ENCODE measurements at places on chromosomes 4 and X.
A peak's percentile ranks its signal among the peaks of the same experiment; 100 is the strongest.

DNA sequence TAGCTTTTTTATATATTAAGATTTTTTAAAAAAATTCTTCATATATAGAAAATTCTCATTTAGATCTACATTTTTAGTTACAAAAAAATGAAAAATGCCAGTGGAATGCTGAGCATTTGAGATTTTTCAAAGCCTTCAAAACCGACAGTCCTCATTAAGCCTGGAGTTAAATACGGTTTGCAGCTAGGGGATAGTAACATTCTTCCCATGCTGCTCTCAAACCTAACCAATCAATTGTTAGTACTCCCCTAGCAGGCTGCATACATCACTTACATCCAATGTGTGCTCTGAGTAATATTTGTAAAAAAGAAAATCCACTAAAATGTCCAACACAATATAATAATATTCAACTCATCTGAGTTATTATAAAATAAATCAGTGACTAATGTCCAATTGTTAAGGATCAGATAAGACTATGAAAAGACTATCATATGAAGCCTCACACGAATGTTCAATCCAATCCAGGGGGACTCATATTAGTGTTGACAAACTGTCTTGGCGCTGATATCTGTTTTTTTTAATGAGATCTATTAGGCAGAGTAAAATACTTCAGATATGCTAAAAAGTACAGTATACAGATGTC is 227.6 kb upstream of the MAB21L2 start:
- DNase-seq, result no peak

GRCh38 chrX:70042399-70043371 is 7.1 kb downstream of the AWAT2 start:
- DNase-seq, result no peak

GRCh38 chr4:151034829-151035228 is 19.7 kb upstream of the LRBA start:
- no peak for DNase-seq

- DNase-seq, result no peak
These were observed 122.5 kb downstream of the IRF2 start for GRCh38 chr4:184351560-184352451.

- no peak for DNase-seq
These were observed 978 bp downstream of the HS6ST2 start for GRCh38 chrX:132957211-132958090.

GRCh38 chr4:87109121-87109520 is 111.3 kb downstream of the KLHL8 start:
- DNase-seq, result peak; percentile 64

DNA sequence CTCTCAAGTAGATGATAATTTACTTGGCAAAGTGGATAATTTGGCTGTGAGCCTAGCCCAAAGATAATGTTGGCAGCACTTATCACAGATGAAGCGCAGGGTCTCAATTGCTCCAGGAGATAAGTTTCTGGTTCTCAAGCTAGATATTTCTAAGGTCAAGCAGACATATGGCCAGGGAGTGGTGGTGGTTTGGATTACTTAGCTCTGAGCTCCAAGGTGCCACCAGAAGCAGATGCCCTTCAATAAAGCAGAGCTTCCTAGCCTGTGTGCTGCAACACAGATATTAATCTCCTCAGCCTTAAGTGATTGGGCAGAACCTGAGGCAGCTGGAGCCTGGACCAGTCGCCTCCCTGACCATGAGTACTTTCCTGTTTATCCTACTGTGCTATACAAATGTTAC is 79.2 kb upstream of the NALF2 start:
- no peak for DNase-seq

GRCh38 chr4:2643555-2643954 is 107.1 kb downstream of the FAM193A start:
- no peak for DNase-seq

DNA sequence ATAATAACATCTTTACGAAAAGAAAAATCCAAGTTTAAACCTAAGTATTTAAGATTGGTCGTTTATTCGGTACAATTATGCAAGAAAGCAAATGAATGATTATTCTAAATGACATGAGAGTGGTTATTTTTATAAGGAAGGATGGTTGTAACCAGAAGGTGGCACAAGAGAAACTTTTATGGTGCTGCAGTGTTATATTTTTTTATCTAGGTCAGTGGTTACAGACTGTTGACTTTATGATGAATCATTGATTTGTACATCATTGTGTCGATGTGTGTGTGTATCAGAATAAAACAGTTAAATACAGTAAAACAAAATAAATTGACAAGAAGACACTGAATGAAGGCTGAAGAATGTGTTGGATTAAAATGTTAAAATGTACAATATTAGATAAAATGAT is 9.8 kb downstream of the DCAF8L2 start:
- no peak for DNase-seq

Data from retina (tissue), 1 donor.